NCI-H1436 treated with DMSO at 0.1 percent for 48 hours (cell line): ENCODE measurements at places on chromosomes 16 and 17.
A peak's percentile ranks its signal among the peaks of the same experiment; 100 is the strongest.

- DNase-seq, result no peak
Observed at GRCh38 chr17:29215174-29215573, 31.5 kb upstream of the CRYBA1 start.

DNA sequence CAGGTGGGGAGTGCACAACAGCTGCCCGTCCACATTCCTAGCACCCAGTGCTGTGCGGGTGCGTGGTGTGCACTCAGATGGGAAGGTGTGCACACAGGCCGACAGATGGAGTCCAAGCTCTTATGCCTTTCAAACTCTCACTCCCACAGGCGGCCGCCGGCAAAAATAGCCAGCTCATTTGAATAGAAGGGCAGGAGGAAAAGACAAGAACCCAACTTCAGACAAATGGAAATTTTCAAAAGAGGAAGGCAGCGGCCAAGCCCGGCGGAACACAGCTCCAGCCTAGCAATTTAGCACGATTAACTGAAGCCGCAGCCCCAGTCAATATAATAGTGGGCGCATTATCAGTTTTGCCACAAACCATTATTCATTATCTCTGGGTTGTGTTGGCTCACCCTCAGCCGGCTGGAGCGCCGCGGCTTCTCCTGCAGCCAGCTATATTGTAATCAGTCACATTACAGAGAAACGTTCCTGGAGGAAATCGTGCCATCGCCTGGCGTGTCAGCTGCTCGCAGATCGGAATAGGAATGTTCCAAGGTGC lies 103.9 kb upstream of the SEC14L1 start:
- DNase-seq, result no peak

- no peak for DNase-seq
Observed at GRCh38 chr17:4163951-4164350, 21.0 kb downstream of the CYB5D2 start.

DNA sequence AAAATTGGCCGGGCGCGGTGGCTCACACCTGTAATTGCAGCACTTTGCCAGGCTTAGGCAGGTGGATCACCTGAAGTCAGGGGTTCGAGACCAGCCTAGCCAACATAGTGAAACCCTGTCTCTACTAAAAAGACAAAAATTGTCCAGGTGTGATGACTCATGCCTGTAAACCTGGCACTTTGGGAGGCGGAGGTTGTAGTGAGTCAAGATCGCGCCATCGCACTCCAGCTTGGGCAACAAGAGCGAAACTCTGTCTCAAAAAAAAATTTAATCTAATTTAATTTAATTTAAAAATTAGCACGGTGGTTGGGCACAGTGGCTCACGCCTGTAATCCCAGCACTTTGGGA lies 1.6 kb upstream of the HBQ1 start:
- DNase-seq, result no peak

GRCh38 chr16:77868478-77868877 lies 80.1 kb downstream of the VAT1L start:
- DNase-seq, result no peak

- DNase-seq, result no peak
Observed at GRCh38 chr16:22369221-22369811, 5.1 kb downstream of the CDR2 start.

DNA sequence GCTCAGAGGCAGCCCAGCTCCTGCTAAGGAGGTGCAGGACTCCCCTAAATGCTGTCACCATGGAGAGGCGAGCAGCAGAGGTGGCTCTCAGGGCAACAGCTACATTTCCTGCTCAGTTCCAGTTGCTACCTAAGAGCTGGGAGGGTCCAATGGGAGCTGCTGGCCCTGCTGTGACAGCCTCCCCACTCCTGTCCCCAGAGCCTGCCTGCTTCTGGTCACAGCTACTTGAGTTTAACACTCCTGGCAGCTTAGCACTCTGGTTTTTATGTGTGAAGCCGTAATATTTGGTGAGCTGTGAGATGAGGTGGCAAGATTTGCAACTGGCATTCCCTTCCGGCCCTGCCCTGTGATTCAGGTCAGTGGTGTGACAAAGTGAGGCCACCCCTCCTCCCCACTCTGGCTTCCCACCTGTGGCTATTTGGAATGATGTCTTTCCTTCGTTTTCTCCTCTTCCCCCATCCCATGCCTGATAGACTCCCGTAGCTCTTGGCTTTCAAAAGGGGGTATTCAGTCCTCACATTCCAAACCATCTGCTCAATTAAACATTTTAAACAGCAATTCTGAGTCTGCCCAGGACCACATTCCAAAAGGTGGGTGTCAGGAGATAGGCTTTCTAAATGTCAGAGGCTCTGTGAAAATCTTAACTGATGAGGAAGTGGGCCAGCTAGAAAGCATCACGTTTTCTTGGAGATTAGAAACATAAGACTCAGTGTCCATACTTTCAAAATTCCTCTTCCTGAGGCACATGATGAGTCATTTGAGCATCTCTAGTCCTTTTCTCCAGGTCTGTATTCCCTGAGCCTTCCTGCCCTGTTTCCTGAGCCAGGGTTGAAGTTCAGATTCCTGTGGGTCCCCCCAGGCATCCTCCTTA lies 42.6 kb upstream of the SKAP1 start:
- no peak for DNase-seq

- DNase-seq, result peak; percentile 22
Observed at GRCh38 chr17:77696151-77696720, 262.3 kb upstream of the TNRC6C start.

DNA sequence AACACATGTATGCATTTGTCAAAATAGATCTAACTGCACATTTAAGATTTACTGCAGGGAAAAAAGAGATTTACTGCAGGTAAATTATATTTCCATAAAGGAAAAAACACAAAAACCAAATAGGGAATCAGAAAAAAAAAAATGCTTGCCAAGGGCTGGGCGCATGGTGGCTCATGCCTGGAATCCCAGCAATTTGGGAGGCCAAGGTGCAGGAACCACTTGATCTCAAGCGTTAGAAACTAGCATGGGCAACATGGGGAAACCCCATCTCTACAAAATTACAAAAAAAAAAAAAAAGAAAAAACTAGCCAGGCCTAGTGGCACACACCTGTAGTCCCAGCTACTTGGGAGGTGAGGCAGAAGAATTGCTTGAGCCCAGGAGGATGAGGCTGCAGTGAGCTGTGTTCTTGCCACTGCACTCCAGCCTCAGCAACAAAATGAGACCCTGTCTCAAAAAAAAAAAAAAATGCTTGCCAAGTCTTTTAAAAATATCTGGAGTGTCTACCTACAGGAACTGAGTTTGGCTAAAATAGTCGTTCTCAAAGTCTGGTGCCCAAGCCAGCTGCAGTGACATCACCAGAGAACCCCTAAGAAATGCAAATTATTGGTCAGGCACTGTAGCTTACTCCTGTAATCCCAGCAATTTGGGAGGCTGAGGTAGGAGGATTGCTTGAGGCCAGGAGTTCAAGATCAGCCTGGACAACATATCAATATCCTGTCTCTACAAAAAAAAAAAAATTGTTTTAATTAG lies 17.5 kb downstream of the TRIM25 start:
- no peak for DNase-seq

- DNase-seq, result no peak
Observed at GRCh38 chr16:3484318-3485096, 10.8 kb downstream of the C16orf90 start.

- no peak for DNase-seq
Observed at GRCh38 chr16:87056083-87056482, 261.1 kb downstream of the C16orf95 start.

- no peak for DNase-seq
Observed at GRCh38 chr17:2146132-2146871, 91.4 kb downstream of the HIC1 start.

- DNase-seq, result no peak
Observed at GRCh38 chr17:63675607-63676546, 24.0 kb downstream of the LIMD2 start.

DNA sequence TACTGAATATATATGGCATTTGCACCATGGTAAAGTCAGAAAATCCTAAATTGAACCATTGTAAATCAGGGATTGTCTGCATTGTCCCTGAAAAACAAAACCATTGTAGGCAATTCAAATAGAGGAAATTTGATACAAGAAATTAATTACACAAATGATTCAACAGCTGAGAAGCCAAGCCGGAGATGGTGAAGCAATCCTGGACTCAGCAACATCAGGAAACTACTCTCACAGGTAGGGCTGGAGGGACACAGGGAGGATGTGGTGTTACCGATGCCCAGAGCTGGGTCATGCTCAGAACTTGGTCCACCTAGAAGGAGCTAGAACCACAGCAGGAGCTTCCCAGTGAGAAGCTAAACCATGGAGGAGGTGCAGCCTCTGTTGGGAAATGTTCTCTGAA lies 18.5 kb upstream of the SCNN1B start:
- DNase-seq, result no peak
